ENCODE measurements at places on chromosomes 1 and 21.

GRCh38 chr1:41870076-41870562 is 48.6 kb downstream of the HIVEP3 start:
- no peak for DNase-seq

DNA sequence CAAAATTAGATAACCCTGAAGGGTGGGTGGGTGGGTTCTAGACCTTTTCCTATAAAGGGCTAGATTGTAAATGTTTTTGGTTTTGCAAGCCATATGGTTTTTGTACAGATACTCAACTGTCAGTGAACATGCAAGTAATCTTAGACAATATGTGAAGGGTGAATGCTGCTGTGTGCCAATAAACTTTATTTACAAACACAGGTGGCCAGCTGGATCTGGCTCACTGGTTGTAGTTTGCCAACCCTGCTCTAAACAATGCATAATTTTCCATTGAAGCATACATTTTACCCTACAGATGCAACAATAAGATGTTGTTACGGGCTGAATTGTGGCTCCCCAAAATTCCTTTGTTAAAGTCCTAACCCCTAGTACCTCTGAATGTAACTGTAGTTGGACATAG is 18.6 kb upstream of the TARBP1 start:
- DNase-seq: no peak

GRCh38 chr1:224582041-224582440 is 34.1 kb upstream of the CNIH3 start:
- DNase-seq: no peak

- peak; percentile 43 for DNase-seq
Observed at GRCh38 chr1:43367026-43367903, 546 bp downstream of the ELOVL1 start.

- DNase-seq: no peak
Observed at GRCh38 chr1:206790502-206791250, 18.4 kb upstream of the IL10 start.

DNA sequence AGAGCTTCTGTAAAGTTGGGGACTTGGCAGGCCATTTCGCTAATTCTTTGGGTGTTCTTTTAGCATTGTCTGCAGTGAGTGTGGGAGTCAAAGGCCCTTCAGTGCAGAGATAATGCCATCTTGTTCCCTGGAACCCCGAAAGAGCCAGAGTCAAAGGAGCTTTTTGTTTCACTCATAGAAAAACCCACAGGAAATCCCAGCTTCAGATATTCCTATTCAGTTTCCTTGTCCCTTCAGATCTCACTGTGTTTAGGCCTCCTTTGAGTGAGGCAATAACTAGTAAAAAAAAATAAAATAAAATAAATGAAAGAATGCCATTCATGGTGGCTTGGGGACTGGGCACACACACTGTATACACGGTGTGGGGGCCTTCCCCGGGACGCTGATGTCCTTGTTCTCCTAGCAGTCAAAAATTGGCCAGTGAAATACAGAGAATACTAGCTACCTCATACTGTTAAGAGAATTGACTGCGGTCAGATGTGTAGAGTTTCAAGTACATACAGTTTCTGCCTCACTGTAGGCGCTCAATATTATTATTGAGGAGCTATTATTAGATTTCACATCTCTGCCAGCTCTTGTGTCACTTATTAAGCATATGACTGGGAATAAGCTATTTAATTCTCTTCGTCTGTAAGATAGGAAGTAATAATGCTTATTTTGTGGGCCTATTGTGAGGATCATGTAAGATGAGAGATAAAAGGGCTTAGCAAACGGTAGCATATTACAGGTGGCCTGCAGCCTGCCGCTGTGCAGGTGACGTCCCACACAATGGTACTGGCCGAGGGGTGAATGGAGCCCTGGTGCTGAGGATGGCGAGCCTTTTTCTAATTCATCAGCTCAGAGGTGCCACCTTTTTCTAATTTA is 16.7 kb downstream of the DISC1 start:
- DNase-seq: no peak

DNA sequence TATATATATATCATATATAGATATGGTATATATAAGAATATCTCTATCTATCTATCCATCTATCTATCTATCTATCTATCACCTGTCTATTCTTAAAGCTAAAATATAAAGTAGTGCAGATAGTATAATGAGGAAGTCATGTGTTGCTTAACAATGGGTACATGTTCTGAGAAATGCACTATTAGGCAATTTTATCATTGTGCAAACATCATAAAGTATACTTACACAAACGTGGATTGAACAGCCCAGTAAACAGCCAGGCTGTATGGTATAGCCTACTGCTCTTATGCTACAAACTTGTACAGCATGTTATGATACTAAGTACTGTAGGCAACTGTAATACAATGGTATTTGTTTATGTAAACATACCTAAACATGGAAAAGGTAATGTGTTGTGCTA is 621.0 kb upstream of the NCAM2 start:
- DNase-seq: no peak

DNA sequence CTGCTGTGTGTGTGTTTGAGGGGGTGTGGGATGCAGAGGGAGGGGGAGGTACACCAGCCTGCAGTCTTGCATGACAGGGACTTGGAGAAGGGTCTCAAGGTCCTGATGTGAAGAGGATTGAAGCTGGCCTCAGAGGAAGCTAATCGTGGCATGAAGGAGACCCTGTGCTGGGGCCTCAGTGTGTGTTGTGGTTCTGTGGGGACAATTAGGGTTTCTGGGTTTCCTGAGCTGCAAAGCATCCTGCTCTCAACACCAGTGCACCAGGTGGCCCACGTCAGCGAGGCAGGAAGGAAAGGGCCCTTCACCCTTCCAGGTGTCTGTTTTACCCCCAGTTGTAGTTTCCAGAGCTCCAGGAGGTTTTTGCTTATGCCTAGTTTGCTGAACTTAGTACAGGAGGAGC is 52.8 kb downstream of the TENT5C start:
- DNase-seq: no peak

DNA sequence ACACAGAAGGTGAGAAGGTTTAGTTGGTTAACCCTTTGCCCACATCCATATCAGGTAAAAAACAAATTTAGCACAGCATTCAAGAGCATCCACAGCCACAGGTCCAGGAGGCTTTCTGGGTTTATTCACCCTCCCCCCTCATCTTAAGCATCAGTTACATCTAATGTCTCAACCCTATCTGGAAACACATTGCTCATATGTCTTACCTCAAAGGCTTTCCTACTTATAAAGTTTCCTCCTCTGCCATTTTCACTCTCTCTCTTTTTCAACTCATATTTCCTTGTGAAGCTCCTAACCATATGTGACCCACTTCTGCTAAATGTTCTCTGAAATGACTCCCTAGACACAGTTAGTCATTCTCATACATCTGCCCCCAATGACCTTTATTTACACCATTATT is 47.9 kb upstream of the RUNX1 start:
- no peak for DNase-seq

DNA sequence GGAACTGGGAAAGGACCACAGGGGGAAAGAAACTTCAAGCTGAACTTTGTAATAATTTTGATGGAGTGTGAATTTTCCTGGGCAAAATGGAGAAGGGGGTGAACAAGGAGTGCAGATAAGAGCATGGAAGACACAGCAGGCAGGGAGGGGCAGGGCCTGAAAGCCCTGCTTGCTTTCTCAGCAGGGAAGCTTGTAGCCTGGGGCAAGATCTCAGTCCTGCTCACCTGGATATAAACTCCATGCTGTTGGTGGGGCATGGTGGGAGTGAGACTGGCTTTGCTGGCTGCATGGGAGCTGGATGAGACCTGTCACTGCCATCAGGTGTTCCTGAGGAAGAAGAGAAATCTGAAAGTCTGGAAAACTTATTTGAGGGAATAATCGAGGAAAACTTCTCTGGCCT is 58.7 kb upstream of the RC3H1 start:
- DNase-seq: no peak

- DNase-seq: no peak
Observed at GRCh38 chr1:175206687-175207086, 14.1 kb upstream of the KIAA0040 start.

- DNase-seq: no peak
Observed at GRCh38 chr1:217599154-217599553, 31.7 kb downstream of the GPATCH2 start.

DNA sequence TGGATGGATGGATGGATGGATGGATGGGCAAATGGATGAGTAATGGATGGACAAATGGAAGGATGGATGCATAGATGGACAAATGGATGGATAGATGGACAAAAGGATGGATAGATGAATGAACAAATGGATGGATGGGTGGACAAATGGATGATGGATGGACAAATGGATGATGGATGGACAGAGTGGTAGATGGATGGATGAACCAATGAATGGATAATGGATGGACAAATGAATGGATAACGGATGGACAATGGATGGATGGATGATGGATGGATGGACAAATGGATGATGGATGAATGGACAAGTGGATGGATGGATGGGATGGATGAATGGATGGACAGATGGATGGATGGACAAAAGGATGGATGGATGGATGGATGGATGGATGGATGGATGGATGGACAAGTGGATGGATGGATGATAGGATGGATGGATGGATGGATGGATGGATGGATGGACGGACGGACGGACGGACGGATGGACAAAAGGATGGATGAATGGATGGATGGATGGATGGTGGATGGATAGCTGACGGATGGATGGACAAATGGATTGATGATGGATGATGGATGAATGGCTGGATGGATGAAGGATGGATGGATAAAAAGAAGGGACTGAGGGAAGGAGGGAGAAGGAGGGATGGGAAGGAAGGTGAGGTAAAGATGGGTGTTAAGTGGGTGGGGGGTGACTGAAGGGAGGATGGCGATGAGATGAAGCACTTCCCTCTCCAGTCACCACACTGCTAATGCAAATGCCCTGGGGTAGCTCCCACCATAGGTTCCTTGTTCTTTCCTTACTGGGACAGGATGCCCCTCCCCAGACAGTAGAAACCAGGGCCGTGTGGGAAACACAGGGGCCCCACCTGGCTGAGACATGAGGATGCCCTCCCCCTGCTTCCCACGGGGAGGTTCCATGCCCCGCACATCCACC is 29.8 kb downstream of the CHD5 start:
- DNase-seq: no peak

GRCh38 chr1:199743227-199743626 is 284.3 kb upstream of the NR5A2 start:
- no peak for DNase-seq

DNA sequence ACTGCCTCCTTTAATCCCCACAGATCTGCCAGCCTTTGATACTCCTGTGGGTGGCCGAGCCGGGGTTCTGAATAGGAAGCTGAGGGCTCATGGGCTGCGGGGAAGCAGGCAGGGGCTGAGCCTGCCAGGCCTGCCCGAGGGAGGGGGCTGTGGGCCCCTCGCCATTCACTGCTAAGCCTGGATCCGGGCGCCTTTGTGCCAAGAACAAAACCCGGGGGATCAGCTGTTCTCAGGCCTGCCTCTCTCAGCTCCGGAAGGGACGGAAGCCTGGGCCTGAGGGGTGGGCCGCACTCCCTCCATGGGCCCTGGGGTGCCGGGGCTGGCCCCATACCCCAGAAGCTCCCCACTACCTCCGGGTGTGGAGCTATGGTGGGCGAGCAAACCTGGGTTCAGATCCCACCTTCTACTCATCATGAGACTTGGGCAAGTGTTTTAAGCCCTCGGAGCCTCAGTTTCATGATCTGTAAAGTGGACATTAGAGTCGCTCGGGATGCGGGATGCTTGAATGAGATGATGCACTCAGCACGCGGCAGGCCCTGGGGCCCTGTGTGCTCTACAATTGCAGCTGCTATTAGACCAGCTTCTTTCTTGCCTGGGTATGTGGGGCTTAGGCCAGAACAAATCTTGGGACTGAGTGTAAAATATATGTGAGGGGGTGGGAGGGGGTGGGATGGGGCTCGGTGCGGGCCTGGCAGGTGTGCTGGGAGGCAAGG is 19.2 kb upstream of the EPHA2 start:
- DNase-seq: no peak

DNA sequence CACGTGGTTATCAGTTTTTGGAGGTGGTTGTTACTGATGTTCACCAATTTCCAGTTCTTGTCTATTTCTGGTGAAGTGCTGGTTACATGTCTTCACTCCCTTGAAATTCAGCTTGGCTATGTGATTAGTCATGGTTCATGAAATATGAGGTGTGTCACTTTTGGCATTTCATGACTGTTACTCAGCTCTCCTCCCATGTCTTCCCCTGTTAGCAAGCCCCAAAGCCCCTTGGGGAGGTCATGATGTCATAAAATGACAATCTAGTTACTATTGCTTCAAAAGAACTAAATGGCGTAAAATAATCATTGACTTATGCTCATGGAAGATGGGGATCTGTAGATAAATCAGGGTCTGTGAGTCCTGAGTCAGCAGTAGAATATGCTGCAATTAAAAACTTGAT is 425.1 kb downstream of the SETD4 start:
- no peak for DNase-seq

GRCh38 chr1:1788646-1789431 is 10.6 kb upstream of the NADK start:
- no peak for DNase-seq

DNA sequence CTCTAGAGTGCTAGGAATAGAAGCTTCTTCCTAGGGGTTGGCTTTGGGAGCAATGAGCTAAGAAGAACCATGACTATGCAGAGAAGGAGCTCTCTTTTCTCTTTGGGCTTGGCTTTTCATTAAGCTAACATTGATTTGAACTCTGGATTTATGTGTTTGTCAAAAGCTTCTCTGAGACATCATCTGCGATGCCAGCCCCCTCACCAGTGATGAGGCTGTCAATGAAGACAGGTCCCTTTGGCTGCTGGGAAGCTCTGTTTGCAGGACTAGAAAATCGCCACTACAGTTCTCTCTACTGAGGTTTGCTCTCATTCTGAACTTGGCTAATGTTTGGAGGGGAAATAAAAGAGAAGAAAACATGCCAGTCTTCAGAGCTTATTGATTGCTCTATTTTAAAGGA is 185.0 kb downstream of the PCP4 start:
- no peak for DNase-seq

GRCh38 chr1:192067360-192067759 is 90.9 kb upstream of the RGS18 start:
- no peak for DNase-seq

DNA sequence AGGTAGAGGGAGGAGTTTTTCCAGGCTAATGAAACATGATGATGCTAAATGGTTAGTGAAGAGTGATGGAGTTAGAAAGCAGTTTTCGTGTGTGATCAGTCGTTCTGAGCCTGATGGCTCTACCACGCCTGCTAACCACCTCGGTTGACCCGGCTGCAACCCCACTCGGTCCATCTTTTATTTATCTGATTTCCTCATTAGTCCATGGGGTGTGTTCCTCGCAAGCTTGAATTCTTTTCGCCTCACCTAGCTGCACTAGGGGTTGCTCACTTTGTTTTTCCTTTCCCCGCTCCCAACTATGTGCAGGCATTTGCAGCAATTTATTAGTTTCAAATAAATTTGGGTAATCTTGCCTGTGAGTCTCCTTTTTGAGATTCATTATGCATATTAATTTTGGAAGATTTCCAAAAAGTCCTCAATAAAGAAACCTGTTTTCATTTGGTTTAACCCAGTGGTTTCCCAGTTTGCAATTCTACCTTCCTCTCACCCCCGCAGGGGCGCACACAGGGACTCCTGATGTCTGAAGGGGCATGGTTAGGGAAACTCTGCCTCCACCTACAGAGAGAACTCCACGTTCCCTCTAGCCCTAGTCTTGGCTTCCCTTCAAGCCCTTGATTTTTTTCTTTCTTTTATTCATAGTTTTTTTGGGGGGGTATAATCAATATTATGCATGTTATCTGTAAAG is 12.6 kb downstream of the B3GALT5 start:
- no peak for DNase-seq

- no peak for DNase-seq
Observed at GRCh38 chr1:202750761-202751160, 40.5 kb upstream of the SYT2 start.

GRCh38 chr1:234226113-234226818 is 147.0 kb upstream of the COA6 start:
- DNase-seq: no peak

All from stimulated activated CD4-positive, alpha-beta T cell treated with anti-CD3 and anti-CD28 coated beads, TNF-alpha, amount 100 ng/mL, for 48 hours (primary cell).